ENCODE measurements at places on chromosomes 1 and 21. TPM values are rescaled to one million over a fixed set of nuclear protein-coding genes. Genes with fewer than 3 reads are reported as not detected.

The H3-3A gene
- 292 TPM for total RNA-seq

The CR1L gene
- total RNA-seq = not detected

The CLIC6 gene
- total RNA-seq = 0.25 TPM

The EPHX1 gene
- 11.1 TPM for total RNA-seq

The DEPDC1 gene
- total RNA-seq = 2.0 TPM

The AJAP1 gene
- total RNA-seq = 21.9 TPM

The FCRL2 gene
- 0.25 TPM for total RNA-seq

The ELF3 gene
- 0.74 TPM for total RNA-seq

The KISS1 gene
- total RNA-seq = not detected

The TMIGD3 gene
- total RNA-seq = 0.74 TPM

The RNF223 gene
- not detected for total RNA-seq

The SAMD13 gene
- total RNA-seq = 1.7 TPM

The OLFML2B gene
- 1.2 TPM for total RNA-seq

The GJB5 gene
- total RNA-seq = not detected

The CD5L gene
- 0.49 TPM for total RNA-seq

The CFAP298 gene
- 13.8 TPM for total RNA-seq

The FBXO2 gene
- 3.4 TPM for total RNA-seq

The ZBTB8A gene
- total RNA-seq = 27.0 TPM

The AUNIP gene
- total RNA-seq = 0.98 TPM

The TSACC gene
- not detected for total RNA-seq

The FAM89A gene
- 1.5 TPM for total RNA-seq

The LCK gene
- not detected for total RNA-seq

The OR2AK2 gene
- total RNA-seq = not detected

The FCGR1A gene
- 2.7 TPM for total RNA-seq

The GPR161 gene
- total RNA-seq = 72.0 TPM

The STYXL2 gene
- total RNA-seq = 0.25 TPM

The LAMC1 gene
- total RNA-seq = 30.7 TPM

The KRTAP11-1 gene
- not detected for total RNA-seq

The HES2 gene
- total RNA-seq = not detected

The CELSR2 gene
- total RNA-seq = 46.5 TPM

The FNDC5 gene
- 15.0 TPM for total RNA-seq

The GNG4 gene
- total RNA-seq = 46.7 TPM

The LORICRIN gene
- 0.25 TPM for total RNA-seq

The LY9 gene
- total RNA-seq = not detected

The NPHS2 gene
- not detected for total RNA-seq

The TLR5 gene
- 0.49 TPM for total RNA-seq

The MYBPH gene
- not detected for total RNA-seq

The CLDN8 gene
- not detected for total RNA-seq

The PCAT6 gene
- not detected for total RNA-seq

The CRB1 gene
- 21.6 TPM for total RNA-seq

The LAD1 gene
- not detected for total RNA-seq

The LAMTOR2 gene
- total RNA-seq = 37.9 TPM

The RO60 gene
- 215 TPM for total RNA-seq

The SPATA46 gene
- total RNA-seq = not detected

The SLC5A9 gene
- total RNA-seq = not detected

The FBLIM1 gene
- 8.4 TPM for total RNA-seq

The VHLL gene
- total RNA-seq = 0.25 TPM

The CELA2B gene
- not detected for total RNA-seq

The IFFO2 gene
- total RNA-seq = 6.9 TPM
